ENCODE measurements at places on chromosomes 3 and 15.

DNA sequence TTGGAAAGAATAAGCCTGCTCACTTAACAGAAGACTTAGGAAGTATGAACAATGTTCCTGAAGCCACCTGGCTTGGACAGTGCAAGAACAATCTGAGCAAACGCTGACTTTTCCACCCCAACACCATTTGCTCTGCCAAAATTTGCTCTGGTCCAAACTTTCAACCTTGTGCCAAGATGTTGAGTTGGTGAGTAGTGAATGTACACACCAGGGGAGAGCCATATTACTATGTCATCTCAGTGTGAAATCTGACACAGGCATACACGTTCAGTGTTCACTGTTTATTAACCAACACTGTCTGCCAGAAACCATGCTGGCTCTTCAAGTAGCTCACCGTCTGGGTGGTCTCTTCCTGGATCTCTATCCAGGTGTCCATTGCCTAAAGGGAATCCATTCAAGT, 152.9 kb upstream of the LPP start:
- DNase-seq, result no peak

DNA sequence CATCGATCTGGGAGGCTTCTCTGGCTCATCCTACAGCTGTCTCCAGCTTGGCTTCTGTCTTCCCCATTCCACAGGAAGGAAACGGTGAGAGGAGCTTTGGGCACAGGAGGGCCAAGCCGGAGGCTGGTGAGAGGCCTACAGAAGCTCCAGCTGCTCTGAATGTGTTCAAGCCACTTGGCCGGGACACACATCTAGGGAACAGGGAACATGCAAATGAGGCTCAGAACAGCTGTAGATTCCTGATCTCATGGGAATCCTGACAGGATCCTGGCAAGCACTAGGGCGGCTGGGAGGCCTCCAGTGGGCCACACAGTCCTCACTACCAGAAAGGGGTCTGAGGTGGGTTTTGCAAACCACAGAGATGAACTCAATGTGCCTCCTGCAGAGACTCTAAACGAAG, 13.7 kb downstream of the SEMA5B start:
- no peak for DNase-seq

- DNase-seq, result peak; percentile 96
Measured at GRCh38 chr3:185807445-185808068, 17.3 kb downstream of the IGF2BP2 start.

DNA sequence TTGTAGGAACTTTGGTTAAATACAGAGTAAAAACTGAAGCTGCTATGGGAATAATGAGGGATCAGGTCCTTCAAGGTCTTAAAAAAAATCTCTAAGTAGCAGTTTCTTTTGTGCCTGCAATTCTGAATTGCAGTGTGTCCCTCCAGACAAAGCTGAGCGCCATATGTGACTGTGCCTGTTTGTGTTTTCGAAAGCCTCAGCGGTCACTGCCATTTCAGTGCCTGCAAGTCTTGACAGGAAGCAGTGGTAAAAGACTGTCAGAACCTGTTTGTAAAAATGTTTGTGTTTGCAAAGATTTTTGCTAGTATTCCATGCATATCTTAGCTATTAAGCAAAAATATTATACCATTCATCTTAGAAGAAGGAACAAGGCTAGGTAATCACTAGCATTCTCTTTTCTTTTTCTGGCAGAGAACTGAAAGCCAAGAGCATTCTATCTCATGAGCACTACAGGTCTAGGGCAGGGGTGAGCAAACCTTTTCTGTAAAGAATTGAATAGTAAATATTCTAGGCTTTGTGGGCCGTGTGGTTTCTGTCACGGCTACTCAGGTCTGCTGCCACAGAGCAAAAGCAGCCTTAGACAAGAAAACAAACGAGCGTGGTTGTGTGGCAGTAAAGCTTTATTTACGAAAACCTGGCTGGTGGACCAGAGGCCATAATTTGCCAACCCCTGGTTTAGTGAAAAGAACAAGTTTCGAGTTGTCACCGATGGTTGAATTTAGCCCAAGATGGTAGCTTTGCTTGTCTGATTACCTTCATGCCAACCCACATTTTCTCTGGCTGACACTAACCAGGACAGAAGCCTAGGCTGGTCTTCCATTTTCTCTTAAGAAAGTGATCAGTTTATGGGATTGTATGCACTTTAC, 134.4 kb downstream of the CACNA1D start:
- no peak for DNase-seq

GRCh38 chr15:58517252-58517681, 85.5 kb downstream of the LIPC start:
- DNase-seq, result no peak

GRCh38 chr3:47000922-47001730, 21.7 kb downstream of the NBEAL2 start:
- DNase-seq, result no peak

GRCh38 chr3:37243820-37244748, 69.7 kb upstream of the LRRFIP2 start:
- DNase-seq, result peak; percentile 87

DNA sequence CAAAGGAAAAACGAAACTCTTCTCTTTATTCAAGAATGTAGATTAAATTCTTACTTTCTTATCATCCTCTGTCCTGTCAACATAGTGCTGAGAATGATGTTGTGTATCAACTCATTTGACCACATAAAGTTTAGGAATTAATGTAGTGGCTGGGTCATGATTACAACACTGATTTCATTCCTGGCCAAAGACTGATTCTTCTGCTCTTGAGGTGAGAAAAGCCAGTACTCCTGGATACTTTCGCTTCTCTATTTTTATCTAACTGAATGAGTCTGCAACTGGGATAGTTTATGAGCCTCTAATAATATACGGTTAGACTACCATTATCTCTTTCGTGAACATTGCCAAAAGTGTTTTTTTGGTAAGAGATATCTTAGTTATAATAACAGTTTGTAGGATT, 173.0 kb downstream of the LPP start:
- DNase-seq, result no peak

DNA sequence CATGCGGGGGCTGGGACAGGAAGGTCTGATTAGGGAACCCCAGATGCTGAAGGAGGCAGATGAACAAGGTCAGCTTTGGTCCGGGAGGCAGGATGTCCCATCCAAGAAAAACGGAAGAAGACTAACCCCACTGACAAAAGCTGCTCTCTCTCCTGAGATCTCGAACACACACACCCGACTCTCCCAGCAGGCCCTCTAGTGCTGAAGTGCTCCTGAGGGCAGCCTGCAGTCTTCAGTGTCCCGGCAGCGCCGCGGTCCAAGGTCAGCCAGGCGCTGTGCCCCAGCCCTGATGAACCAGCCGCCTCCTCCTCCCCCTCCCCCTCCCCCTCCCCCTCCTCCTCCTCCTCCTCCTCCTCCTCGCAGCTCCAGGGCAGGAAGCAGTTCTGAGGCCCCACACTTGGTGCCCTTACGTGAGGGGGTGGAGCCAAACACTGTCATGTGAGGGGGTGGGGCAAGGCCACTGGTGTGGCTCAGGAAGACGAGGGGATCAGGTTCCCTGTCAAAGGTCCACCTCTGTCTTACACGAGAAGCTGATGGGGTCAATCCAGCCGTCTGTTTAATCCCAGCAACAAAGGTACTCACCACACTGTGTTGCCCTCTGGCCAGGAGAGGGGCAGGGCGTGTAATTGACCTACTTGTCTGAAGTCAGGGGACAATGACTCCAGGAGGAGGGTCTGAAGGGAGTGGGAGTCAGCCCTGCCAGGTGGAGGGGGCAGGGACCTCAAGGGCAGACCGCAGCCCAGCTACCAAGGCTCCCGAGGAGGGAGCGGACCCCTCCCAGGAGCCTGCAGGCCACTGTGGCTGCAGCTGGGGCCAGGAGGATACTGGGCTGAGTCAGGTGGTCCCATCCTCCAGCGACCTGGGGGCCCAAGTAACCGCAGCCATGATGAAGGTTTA, 34.3 kb downstream of the PRR23E start:
- peak; percentile 56 for DNase-seq

DNA sequence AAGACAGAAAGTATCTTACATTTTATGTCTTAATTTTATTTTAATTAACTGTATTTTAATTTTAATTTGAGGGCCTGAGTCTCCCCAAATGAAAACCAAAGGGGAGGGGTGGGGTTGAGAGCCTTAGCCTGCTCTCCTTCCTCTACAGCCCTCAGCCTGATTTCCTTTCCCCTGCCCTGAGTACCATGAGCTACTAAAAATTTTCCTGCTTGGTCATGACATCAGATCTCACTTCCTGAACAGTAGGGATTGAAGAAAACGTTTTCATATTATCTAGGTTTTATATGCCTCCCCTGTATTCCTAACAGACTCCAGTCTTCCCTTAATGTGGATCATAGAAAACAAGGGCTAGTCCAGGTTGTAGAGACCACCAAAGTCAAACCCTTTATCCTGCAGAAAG, 133.9 kb downstream of the MYLK start:
- DNase-seq, result peak; percentile 43

DNA sequence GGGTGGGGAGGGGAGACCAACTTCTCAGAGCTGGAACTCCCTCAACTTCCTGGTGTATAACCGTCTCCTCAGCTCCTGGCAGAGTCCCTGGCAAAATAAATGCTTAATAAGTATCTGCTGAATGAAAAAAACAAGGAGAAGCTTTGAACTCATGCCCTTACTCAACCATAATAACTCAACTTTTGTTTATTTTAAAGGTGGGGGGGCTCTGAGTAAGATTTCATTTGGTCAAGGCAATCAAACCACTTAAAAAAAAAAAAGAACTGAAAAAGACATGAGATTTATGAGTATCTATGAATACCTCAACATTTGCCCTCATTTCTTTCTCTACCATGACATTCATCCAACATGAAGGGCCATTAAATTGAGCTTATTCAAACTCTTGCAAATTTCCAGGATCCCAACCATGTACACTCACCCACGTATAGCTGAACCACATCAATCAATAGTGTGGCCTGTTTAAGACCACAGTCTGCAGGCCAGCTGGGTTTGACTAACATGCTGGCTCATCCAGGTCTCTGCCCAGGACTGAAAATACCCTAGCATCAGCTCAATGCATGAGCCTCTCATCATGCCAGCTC, 157.9 kb downstream of the FOXP1 start:
- peak; percentile 87 for DNase-seq

DNA sequence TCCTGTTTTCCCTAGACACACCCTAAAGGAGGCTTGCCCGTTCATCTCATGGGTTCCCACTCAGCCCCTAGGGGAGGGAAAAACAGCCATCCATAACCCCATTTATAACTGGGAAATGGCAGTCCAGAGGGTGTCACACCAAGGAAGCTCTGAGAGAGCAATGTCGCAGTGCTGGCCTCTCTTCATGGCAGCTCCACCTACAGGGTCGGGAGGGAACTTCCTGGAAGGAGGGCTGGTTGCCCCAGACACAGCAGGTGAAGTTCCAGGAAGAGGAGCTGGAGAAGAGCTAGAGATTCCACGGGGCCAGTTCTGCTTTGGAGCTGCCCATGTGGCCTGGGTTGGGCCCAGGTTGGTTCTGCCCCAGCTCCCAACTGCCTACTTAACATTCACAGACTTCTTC, 22.3 kb upstream of the LINGO1 start:
- peak; percentile 24 for DNase-seq

- peak; percentile 5 for DNase-seq
Measured at GRCh38 chr3:135792174-135792573, 173.4 kb upstream of the PPP2R3A start.

GRCh38 chr3:99925584-99926230, 108.0 kb downstream of the CMSS1 start:
- DNase-seq, result peak; percentile 96

GRCh38 chr3:128620268-128620691, 30.3 kb downstream of the RPN1 start:
- peak; percentile 27 for DNase-seq

DNA sequence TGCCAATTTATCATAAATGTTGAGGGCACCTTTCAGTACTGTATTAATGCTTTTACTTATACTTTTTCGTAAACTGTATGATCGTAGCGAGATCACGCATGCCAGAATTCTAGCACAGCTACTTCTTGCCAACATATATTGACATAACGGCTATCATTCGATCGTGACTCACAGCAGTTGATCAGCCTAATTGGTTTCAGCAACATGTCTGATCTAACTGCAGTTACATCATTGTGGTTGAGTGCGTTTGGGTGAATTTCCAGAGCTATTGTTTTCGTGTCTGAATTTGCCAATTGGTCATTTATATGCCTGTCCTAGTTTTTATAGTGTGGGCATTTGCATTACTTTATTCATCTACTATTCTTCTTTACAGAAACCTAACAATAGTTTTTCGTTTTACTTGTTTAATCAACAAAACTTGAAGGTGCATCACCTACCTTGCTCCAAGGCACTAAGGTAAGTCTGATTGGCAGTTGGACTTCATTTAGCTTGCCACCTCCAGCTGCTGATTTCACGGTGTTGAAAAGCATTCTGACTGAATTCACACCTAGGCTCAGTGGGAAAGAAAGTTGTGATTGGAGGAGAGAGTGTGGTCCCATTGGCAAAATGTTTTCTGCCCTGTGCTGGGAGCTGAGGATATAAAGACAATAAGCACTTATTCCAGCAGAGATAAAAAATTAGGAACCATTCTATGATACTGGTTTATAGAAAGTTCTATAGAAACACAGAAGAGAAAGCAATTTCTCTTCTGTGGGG, 120.9 kb upstream of the RGMA start:
- no peak for DNase-seq

DNA sequence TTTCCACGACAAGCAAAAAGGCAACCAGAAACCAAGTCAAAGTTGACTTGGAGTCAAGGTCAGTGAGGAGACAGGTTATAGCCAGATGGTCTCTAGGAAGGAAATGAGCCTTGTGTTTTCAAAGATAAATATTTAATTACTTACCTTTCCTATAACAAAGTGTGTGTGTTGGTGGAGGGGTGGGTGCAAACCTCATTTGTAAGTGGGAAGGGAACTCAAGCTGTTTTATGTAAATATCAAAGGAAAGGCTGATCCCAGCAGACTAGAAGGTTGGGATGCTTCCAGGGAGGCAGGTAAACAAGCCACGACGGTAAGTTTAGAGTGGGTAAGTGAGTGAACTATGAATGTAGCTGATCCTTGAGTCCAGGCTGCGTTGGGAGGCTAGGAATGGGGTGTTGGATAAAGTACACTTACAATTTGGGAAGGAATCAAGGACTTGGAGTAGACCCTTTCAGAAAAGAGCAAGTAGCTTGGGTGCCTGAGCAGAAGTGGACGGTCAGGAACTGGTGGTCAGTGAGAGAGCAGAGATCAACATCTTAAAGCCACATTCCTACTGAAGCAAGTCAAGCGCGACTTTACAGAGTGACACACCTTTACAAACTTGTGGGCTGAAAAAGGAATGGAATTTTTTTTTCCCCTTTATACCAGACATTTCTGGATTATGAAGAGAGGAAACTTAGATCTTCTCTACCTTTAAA, 82.0 kb upstream of the TBL1XR1 start:
- DNase-seq, result peak; percentile 62

GRCh38 chr15:80093854-80094418, 34.5 kb downstream of the ZFAND6 start:
- peak; percentile 36 for DNase-seq

Measured in M059J (cell line).